RWPE1 (cell line): ENCODE measurements at places on chromosomes 2 and 18.

- DNase-seq = no peak
Measured at GRCh38 chr2:51778806-51779205, 746.9 kb upstream of the NRXN1 start.

GRCh38 chr2:88239781-88240180, 69.6 kb downstream of the THNSL2 start:
- DNase-seq = no peak

- no peak for DNase-seq
Measured at GRCh38 chr2:75574106-75574505, 13.4 kb upstream of the EVA1A start.

DNA sequence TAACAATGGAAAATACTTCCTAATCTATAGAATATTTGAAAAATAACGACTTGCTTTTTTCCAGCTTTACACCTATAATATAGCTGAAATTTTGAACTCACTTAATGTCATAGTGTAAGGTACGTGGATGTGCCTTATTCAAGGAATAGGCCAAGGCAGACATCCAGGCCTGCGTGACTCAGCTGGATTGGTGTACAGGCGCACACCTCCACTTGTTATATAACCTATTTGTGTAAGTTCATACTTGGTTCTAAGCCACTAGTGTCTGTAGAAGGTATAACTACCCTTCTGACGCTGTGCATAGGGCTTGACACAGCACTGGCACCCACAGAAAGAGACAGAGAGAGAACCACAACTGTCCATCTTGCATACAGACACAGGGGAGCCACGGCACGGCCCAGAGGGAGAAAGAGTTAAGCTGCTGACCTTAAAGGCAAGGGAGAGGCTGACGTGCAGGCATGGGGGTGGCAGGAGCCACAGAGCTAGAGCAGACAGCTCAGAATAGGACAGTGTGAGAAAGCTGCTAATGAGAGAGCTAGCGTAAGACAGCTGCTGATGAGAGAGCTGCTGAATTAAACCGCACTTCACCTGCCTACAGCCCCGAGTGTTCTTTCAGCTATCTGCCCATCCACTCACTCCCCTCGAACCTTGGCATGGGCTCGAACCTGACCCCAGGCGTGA, 16.1 kb downstream of the CCDC178 start:
- DNase-seq = no peak

- peak; percentile 51 for DNase-seq
Measured at GRCh38 chr2:137969418-137969765, 5.1 kb downstream of the HNMT start.

DNA sequence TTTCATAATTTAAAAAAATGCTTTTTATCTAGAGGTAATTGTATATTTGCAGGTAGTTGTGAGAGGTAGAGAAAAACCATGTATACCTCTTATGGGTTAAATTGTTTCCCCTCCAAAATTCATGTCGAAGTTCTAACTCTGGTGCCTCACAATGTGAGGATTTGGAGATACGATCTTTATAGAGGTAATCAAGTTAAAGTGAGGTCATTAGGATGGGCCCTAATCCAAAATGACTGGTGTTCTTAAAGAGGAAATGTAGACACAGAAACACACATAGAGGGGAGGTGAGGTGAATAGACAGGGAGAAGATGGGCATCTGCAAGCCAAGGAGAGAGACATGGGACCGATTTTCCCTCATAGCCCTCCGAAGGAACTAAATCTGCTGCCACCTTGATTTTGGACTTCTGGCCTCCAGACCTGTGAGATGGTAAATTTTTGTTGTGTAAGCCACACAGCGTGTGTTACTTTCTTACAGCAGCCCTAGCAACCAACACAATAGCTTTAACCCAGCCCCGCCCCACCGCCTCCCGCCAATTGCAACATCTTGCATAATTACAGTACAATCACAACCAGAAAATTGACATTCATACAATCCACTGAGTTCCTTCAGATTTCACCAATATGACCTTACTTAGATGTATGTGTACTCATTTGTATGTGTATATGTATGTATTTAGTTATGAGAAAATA, 208.9 kb downstream of the MIB1 start:
- DNase-seq = no peak

DNA sequence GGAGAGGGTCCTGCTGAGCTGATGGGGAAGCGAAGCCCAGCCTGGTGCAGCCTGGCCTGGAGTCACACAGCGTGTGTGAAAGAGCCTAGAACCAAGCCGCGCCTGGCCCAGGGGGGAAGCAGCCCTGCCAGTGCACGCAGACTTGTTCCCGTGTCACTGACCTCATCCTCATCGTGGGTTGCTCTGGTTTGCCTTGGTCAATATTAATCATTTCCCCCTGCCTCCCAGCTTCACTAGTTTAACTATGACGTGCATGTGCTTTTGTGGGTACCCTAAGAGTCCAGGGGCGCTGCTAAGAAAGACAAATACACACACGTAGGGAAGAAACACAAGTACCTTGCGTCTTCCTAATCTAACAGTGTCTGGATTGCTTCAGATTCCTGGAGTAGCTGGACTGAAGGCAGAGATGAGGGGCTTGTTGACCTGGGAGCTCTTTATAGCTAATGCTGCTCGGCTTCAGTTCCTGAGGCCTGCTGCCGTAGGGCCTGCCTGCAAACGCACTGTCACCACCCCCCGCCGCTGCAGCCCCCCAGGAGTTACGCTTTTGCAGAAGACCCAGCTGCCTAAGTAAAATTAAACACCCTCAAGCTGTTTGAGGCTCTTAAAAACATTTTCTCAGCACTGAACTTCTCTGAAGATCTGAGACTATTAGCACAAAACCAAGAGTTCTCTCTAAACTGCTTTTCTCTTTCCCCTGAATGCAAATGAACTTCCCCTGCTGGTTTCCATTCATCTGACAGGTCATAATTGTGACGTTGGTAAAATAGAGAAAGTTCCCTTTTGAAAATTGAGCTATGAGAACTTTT, 159.2 kb downstream of the FAM210A start:
- DNase-seq = no peak

- DNase-seq = no peak
Measured at GRCh38 chr2:110873056-110873502, 140.7 kb downstream of the ACOXL start.

DNA sequence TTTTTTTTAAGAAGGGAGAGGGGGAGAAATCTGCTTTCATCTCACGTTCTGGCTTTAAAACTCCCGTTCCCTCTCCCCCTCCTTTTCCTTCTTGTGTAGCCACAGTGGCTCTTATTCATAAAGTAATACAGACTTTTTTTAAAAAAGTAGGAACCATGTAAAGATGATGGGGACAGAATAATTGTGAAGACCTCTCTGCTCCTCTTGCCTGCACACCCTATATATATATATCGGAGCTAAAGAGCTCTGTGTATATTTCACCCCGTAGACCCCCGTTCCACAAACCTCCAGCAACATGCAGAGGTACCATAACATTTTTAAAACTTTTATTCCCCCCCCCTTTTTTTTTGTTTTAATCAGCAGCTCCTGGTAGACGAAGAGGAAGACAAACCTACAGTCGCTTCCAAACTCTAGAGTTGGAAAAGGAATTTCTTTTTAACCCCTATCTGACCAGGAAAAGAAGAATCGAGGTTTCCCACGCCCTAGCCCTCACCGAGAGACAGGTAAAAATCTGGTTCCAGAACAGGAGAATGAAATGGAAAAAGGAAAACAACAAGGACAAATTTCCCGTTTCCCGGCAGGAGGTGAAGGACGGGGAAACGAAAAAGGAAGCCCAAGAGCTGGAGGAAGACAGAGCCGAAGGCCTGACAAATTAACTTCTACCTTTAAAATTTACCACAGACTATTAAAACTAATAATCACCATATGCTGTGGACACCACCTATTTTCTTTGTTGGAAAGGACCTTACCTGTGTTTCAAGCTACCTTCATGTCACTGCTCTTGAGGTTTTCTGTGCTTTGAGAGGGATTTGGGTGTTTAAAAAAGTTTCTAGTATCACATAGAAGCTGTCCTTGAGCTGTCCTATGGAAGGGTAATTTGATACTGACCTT, 1.7 kb downstream of the HOXD8 start:
- DNase-seq = no peak

- DNase-seq = no peak
Measured at GRCh38 chr2:131052741-131053263, 40.5 kb downstream of the FAM168B start.

GRCh38 chr2:134177351-134177931, 76.4 kb upstream of the MGAT5 start:
- peak; percentile 60 for DNase-seq

- DNase-seq = no peak
Measured at GRCh38 chr2:11550302-11550701, 16.5 kb downstream of the GREB1 start.

DNA sequence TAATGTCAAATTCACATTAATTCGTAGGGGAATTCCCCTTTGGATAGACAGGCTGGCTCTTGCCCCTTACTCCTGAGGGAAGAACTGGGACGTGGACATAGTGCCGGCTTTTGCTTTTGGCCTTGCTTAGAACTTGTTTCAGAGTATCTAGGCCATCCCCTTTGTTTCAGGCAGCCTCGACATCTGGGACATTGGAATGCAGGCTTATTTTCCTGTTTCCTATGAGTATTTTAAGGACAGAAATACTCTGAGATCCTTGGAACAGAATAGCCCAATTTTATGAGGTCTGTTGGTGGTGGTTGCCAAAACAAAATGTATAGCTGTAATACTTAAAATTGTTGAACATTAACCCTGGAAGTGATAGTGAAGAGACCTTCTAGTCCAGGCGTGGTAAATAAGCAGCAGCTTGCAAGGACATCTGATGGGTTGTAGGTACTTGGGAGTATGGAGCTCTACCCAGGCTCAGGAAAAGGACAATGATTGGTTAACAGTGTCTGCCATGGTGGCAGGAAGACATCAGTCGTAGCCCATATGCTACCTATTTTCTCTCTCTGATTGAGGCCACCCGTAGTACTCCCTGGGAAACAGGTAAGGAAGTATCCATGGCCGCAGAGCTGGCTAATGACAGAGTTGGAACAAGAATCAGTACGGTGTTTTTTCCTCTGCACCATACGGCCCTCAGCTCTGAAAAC, 112.4 kb downstream of the CDK15 start:
- no peak for DNase-seq

GRCh38 chr2:118697781-118698180, 149.7 kb downstream of the EN1 start:
- DNase-seq = peak; percentile 12

GRCh38 chr18:57585421-57585820, 1.1 kb downstream of the FECH start:
- no peak for DNase-seq

DNA sequence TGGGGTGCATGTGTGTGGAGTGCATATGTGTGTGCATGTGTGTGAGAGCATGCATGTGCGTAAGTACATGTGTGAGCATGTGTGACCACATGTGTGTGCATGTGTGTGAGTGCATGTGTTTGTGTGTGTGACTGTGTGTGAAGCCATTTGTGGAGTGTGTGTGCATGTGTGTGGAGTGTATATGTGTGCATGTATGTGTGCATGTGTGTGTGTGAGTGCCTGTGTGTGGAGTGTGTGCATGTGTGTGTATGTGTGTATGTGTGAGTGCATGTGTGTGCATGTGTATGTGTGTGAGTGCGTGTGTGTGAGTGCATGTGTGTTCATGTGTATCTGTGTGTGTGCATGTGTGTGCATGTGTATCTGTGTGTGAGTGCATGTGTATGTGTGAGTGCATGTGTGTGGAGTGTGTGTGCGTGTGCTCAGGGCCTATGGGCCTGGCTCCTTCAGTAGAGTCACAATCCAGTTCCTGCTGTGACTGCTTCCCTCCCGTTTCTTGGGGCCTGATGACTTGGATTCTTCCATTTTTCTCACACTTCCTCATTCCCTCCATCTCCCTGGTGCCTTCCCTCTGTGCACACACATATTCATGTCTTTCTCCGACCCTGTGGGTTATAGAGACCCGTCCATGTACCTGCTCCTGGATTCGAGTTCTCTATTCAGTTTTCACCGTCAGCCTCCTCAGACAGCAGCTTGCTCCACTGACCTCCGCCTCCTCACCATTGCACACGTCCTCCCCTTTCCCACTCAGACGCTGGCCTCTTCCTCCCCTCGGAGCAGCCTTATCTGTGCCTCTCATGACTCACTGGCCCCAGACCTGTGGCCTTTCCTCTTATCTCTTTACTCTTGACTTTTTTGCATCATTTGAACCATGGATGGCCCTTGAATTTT, 25.2 kb downstream of the TOGARAM2 start:
- DNase-seq = no peak

DNA sequence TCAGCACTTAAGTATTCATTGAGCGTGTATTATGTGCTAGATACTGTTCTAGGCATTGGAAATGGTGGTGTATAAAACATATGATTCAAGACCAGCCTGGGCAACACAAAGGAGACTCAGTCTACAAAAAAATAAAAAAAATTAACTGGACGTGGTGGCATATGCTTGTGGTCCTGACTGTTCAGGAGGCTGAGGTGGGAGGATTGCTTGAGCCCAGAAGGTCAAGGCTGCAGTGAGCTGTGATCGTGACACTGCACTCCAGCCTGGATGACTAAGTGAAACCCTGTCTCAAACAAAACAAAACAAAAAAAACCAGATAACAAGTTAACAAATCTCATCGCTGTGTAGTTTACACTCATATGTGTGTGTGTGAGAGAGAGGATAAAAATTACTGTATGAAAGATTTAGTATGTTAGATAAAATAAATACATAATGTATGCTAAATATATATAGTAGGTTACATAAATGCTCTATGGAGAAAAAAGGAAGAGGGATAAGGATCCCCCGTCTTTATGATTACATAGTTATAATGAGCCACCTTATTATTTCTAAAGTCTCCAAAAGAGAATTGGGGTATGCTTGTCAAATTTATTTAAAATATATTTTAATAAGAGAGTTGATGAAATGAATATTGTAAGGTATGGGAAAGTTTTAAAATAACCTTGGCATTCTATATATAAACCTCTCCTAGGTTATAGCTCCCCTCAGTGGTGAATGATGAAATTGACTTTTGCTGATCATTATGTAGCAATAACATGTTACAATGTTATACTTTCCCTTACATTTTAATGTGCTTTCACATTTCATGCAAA, 69.2 kb downstream of the EHBP1 start:
- DNase-seq = peak; percentile 38

GRCh38 chr18:36702401-36703013, 126.3 kb downstream of the TPGS2 start:
- DNase-seq = no peak

- DNase-seq = no peak
Measured at GRCh38 chr2:217838409-217838831, 164.4 kb downstream of the TNS1 start.

DNA sequence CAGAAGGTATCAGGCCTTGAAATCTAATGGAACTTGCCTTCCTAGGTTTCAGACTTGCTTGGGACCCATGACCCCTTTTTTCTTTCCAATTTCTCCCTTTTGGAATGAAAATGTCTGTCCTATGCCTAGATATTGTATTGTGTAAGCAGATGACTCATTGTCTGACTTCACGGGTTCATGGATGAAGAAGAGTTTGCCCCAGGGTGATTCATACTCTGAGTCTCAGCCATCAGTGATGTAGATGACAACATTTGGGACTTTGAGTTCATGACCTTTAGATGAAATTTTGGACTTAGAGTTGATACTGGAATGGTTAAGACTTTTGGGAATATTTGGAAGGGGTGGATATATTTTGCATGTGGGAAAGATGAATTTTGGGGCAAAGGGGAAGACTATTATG, 11.2 kb upstream of the SCYGR5 start:
- DNase-seq = peak; percentile 90

GRCh38 chr2:196594158-196594557, 45.4 kb upstream of the CCDC150 start:
- no peak for DNase-seq

GRCh38 chr2:177611310-177611886, 218.8 kb downstream of the AGPS start:
- peak; percentile 5 for DNase-seq
